Skeletal muscle cell (primary cell): ENCODE measurements at places on chromosomes 1 and 21.

DNA sequence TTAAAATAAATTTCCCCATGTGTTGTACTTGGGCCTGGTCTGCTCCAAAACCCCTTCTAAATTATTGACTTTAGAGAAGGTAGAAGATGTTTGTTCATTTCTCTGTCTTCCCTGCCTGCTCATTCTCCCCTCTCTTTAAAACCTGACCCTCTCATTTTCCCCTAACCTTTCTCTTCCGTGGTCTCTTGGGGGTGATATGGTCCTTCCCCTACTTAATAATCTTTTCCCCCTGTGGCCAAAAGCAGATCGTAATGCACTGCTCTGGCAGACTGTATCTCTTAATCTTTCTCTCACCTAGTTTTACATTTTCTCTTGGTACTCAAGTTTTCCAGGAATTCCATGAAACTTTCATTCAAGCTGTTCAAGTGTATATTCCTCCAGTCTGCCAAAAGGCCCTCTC is 301.7 kb downstream of the TTLL7 start:
- DNase-seq = no peak

GRCh38 chr1:14733048-14733778 is 134.7 kb downstream of the KAZN start:
- DNase-seq = no peak

DNA sequence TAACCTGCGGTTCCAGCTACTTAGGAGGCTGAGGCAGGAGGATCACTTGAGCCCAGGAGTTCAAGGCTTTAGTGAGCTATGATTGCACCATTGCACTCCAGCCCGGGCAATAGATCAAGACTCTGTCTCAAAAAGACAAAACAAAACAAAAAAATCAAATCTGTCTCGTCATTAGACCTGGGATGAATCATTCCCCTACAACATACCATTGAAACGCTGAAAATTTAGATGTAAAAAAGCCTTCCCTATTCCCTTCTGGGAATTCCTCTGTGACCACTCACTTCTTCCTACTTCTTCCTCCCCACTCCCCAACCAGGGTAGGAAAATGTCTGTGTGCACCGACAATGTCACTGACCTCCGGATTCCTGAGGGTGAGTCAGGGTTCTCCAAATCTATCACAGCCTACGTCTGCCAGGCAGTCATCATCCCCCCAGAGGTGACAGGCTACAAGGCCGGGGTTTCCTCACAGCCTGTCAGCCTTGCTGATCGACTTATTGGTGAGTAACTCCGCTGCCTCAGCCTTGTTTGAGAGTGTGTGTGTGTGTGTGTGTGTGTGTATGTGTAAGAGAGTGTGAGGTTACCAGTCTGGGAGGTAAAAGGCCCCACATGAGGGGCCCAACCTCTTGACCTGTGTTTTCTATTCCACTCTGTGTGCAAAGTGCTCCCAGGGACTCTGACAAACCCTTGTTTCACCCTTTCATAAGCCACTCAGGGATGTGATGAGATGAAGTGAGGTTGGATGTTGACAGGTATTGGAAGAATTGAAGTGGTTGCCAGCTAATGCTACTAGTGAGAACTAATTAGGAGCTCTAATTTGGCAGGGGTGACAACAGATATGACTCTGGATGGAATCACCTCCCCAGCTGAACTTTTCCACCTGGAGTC is 16.3 kb upstream of the SARS1 start:
- peak; percentile 99 for DNase-seq

DNA sequence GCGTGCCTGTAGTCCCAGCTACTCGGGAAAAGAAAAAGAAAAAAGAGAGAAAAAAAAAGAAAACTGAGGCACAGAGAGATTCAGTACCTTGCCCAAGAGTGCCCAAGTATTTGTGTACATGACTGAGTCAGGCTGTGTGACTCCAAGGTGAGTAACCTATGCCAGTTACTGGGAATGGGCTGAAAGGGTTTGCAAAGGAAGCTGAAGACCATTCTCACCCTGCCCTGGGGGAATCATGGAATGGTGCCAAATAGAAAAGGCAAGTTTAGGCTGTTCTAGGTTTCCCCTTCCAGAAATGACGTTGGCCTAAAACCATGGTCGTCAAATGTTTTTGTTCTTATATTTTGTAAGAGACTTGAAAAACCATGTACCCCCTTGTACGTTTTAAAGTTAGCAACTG is 37.9 kb upstream of the LRIG2 start:
- no peak for DNase-seq

GRCh38 chr1:58162952-58163550 is 383.5 kb downstream of the OMA1 start:
- peak; percentile 11 for DNase-seq

- no peak for DNase-seq
Measured at GRCh38 chr1:58017641-58018040, 528.9 kb downstream of the OMA1 start.

- DNase-seq = no peak
Measured at GRCh38 chr1:147189514-147189913, 17.2 kb upstream of the PRKAB2 start.

GRCh38 chr1:10553118-10553517 is 78.4 kb downstream of the PEX14 start:
- DNase-seq = no peak

DNA sequence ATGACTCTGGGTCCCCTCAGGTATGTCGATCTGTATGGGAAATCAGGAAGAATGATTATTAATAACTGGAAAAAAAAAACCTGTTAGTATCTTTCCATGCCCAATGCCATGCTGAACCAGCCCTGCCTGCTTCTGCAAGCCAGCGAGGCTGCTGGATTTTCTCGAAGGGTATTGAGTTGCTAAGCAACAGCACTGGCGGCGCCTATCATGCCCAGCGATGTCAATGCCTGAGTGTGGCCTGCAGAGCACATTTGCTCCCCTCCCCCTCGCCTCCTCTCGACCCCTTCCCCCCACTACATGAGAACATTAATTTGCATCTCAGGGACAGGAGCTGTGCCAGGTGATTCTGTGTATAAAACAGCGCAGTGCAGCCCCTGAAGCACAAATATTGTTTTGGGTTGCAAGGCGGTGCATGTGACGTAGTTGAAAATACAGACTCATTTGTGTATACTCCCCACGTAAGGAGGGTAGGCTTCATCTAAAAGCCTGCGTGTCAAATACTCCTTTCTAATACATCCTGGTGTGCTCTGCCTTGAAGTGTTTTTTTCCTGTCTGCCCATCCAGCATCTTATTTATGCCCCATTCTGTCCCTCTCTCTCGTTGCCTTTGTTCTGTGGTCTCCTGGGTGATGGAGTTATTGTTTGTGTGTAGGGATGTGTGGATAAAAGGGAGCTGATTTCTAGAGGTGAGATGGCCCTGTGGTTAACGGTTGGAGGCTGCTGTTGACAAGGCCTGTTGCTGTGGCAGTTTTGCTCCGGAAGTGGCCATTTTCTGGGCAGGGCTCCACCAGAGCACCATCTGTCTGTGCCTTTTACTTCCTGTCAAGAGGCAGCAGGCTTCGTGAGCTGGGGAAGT is 32.7 kb upstream of the ATP5PO start:
- no peak for DNase-seq

DNA sequence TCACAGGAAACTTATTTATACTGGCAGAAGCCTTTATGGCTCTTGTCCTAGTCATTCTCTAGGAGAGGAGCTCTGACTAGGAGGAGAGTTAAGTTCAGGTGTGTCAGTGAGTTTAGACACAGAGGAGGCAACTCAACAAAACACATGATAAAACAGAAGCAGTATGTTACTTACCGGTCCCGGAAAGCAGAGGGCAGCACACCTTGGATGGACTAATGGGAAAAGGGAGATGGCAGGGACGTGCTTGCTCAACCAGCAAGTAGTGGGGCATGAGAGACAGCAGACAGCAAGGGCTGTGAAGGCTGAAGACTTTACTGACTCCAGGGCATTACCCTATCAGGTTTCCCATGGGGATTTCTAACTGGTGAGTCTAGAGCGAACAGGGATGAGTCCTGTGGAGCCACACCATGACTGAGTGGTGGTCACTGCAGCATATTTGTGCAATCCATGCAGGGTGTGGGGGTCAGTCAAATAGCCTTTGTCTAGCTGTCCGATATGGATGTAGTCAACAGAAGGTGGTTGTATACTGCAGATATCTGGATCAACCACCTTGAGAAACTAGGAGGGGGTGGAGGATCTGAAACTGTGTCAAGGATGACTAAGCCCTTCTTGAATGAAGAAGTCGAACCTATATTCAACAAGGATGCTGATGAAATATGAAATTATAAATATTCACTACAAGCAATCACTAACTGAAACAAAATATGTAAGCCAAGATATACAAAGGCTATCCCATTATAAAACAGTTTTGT is 596.3 kb upstream of the CHRM3 start:
- no peak for DNase-seq

GRCh38 chr1:30974536-30974935 is 66.0 kb upstream of the SDC3 start:
- DNase-seq = no peak

DNA sequence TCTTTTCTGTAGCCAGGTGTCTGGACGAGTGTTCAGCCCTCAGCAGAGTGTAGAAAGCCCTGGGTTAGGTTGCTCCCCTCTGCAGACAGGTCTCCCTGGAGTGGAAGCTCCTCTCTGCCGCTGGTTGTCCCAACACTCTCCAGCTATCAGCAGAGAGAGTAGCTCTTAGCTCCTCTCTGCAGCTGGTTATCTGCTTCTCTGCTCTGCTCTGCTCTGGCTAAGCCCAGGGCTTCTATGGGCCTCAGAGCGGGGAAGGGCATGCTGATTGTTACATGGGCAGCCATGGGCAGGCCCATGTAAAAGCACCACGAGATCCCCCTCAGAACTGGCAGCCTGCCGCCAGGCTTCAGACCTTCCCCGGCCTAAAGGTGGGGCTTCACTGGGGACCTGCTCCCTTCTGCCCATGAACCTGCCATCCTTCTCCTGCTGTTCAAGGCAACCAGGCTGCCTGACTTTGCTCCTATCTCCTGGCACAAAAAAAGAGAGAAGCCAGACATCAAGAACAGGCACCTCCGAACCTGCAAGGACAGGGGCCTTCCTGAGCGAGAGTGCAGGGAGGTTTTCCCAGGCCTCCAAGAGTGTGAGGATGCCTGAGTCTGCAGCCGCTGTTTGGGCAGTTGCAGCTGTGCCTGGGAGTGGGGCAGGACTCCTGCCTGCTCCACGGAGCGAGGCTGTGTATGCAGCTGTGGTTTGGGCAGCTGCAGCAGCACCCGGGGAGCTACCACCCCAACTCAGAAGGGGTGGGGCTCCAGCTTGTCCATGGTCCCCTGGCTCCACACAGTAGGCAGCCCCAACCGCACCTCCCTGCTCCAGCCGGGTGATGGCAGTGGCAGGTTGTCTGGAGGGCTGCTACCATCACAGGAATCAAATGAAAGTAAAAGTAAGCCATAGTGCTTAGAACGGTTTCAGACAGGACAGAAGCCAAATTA is 973.7 kb downstream of the LTN1 start:
- no peak for DNase-seq

- DNase-seq = no peak
Measured at GRCh38 chr21:29453511-29453910, 154.8 kb downstream of the BACH1 start.

DNA sequence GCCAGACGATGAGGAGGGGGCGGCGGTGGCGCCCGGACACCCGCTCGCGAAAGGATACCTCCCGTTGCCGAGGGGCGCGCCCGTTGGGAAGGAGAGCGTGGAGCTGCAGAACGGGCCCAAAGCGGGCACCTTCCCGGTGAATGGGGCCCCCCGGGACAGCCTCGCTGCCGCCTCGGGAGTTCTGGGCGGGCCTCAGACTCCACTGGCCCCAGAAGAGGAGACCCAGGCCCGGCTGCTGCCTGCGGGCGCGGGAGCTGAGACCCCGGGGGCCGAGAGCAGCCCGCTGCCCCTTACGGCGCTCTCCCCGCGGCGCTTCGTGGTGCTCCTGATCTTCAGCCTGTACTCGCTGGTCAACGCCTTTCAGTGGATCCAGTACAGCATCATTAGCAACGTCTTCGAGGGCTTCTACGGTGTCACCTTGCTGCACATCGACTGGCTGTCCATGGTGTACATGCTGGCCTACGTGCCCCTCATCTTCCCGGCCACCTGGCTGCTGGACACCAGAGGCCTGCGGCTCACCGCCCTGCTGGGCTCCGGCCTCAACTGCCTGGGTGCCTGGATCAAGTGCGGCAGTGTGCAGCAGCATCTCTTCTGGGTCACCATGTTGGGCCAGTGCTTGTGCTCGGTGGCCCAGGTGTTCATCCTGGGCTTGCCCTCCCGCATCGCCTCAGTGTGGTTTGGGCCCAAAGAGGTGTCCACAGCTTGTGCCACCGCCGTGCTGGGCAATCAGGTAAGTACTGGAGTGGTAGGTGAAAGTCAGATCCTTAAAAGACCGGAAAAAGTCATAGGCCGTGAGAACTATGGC is 588 bp downstream of the FLVCR1 start:
- no peak for DNase-seq
